GM12878 (cell line): ENCODE measurements at places on chromosomes 5 and 9. TPM values are rescaled to one million over a fixed set of nuclear protein-coding genes. Genes with fewer than 3 reads are reported as not detected.

CYLC2 gene
- not detected in 2 replicates for total RNA-seq

TEX10 gene
- total RNA-seq, result 30.0 and 30.4 TPM in 2 replicates

DOCK2 gene
- total RNA-seq, result 179 and 192 TPM in 2 replicates

CARTPT gene
- total RNA-seq, result not detected in 2 replicates

RNF145 gene
- 49.2 and 50.9 TPM in 2 replicates for total RNA-seq

RNF180 gene
- total RNA-seq, result 0.69 and 0.90 TPM in 2 replicates

DNA sequence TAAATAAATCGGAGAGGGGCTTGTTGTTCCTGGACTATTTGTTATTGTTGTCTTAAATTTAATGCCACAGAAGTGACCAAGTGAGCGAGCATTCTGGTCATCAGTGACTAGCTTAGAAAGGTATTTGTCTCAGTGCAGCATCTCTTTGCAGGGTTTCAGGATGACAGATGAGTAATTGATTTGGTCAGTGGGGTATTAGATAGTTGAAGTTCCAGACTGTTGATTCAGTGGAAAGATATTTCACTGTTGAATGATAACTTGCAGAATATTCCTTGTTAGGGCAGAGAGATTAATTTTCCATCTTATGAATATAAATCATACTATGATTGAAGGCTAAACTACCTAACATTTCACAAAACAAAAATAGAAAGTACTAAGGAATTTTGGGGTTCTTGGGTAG is 122.4 kb downstream of the TRIO start:
- DNase-seq, result no peak

GRCh38 chr5:133294380-133294779 is 242.6 kb downstream of the HSPA4 start:
- DNase-seq, result no peak

DNA sequence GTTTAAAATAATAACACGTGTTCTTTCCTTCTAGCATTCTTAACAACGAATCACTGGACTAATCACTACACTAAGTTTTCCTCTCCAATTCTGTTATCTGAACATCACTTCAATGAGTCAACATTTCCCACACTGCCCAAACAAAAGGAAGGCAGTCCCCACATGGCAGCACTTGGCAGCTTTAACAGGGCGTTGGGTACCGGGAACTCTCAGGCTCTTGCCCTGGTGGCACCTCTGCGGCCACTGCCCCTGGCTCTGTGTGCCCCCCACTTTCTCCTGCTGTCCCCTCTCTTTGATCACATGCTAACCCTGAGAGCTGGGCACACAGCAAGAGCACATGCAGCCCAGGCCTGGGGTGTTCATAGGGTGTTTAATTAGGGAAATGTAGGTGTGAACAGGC is 15.7 kb downstream of the SLC6A3 start:
- no peak for DNase-seq

DNA sequence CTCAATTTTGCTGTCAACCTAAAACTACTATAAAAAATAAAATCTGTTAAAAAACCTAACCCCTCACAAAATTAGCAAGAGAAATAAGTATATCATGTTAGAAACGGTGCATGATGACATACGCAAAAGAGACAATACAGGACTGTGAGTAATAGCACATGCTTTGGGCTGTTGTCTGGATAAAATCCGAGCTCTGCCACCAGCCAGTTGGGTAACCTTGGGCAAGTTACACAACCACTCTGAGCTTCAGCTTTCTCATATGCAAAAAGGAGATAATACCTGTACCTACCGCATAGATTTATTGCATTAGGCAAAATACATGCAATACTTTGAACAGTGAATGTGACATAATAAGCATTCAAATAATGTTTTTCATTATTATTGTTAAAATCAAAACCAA is 481.7 kb downstream of the TLE1 start:
- DNase-seq, result no peak

- no peak for DNase-seq
These were observed 27.7 kb downstream of the SLC22A5 start for GRCh38 chr5:132397224-132397623.

GRCh38 chr9:34374905-34375552 is 1.7 kb downstream of the MYORG start:
- no peak for DNase-seq

GRCh38 chr5:132770476-132771159 is 6.4 kb downstream of the SEPTIN8 start:
- no peak for DNase-seq

- DNase-seq, result no peak
These were observed 37.3 kb upstream of the TRIO start for GRCh38 chr5:14105718-14106410.

- DNase-seq, result no peak
These were observed 148.2 kb upstream of the CHD1 start for GRCh38 chr5:99076723-99077640.

DNA sequence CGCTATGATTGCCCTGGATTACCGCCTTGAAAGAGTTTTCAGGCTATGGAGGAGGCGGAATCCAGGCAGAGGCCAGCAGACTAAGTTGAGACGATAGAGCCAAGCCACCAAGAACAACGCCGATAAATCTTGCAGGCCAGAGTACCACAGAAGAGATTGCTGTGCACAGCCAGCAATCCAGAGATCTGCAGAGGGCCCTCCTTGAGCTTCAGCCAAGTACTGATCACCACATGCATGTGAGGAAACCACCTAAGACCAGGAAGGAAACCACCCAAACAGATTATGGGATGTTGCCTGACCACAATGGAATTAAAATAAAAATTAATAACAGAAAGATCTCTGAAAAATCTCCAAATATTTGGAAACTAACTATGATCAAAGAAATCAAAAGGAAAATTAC is 74.9 kb downstream of the GCNT4 start:
- no peak for DNase-seq

GRCh38 chr5:140258016-140258415 is 44.9 kb downstream of the PFDN1 start:
- DNase-seq, result no peak

DNA sequence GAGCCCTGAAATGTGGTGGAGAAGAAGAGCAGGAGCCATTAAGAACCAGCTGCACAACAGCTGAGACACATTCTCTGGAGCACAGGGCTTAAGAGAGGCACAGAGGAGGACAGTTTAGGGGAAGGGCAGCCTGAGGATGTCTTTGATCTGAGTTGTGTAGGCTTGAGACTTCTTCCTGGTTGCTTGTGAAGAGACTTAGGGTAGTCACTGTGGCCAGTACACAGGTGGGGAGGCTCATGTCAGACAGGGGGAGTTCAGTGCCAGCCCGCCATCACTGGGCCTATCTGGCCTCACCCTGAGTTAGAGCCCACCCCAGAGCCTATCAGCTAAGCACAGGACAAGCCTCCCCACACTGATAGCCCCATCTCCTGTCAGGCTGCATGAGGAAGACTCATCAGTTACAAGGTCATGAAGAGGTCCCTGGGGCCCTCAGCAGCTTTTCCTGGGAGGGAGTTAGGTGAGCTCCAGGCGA is 19.8 kb downstream of the SLC22A4 start:
- no peak for DNase-seq

GRCh38 chr5:10355071-10355889 is 1.8 kb downstream of the MARCHF6 start:
- no peak for DNase-seq

- DNase-seq, result no peak
These were observed 230.3 kb downstream of the AUH start for GRCh38 chr9:91131433-91131839.

DNA sequence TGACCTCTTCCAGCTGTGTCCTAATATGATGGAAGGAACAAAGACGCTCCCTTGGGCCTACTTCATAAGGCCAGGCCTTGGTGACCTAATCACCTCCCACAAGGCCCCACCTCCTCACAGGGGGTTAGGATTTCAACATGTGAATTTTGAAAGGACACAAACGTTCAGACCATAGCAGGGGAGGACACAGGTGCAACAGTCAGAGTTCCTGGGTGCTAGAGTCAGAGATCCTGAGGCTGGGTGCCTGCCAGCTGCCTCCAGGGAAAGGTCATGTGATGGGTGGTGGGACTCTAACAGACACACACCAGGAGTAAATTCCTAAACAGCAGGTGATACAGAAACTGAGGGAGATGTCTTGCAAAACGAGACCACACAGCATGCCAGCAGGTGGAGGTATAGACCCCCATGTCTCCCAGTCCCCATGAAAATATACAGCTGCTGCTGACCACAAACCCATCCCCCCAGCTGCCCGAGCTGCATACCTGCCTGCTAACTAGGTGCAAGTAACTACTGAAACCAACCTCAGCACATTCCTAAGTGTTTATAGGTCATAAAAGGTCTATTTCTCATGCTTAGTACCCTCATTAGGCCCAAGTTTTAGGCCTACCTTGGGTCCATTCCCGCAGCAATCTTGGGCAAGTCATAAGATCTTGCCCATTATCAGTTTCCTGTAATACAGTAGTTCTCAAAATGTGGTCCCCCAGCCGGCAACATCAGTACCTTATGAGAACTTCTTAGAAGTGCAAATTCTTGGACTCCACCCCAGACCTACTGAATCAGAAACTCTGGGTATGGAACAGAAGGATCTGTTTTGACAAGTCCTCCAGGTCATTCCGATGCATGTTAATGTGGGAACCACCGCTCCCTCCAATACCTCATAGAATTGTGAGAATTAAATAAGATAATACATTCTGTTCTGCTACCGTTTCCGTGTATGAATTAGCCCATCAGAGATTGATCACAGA is 245.3 kb downstream of the ENC1 start:
- DNase-seq, result no peak

DNA sequence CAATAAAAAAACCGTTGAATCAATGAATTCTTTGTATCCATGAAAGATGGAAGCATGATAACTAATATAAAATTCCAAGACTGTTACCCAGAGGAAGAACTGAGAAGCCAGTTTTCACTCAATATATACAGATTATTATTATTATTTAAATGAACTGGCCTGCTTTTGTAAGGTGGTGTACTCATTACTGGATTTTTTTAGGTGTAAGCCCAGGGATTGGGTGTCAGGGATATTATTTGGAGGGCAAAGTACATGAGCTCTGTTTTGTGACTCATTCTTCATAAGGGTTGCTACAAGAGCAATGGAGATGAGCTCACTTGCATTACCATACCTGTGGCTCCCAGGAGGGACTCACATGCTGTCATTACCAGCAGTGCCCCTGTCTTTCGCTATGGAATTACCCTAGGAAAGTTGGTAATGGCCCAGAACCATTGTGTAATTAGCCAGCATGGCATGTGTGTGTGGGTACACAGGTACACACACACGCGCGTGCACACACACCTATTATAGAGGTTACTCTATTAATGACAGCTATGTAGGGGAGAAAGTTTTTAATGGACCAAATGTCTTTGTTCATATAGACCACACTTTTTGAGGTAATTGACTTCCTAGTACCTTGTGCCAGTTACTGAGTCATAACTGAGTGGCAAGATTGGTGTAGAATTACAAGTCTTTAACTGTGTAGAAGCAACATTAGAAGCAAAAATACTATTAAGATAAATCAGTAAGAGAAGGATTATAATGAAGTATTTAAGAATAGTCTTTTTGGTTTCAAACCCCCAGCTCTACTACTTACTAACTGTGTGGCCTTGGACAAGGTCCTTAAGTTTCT is 143.4 kb downstream of the GDNF start:
- no peak for DNase-seq

- no peak for DNase-seq
These were observed 196.5 kb upstream of the EFNA5 start for GRCh38 chr5:107867266-107867665.

GRCh38 chr9:112093870-112094216 is 81.3 kb downstream of the SUSD1 start:
- DNase-seq, result no peak

DNA sequence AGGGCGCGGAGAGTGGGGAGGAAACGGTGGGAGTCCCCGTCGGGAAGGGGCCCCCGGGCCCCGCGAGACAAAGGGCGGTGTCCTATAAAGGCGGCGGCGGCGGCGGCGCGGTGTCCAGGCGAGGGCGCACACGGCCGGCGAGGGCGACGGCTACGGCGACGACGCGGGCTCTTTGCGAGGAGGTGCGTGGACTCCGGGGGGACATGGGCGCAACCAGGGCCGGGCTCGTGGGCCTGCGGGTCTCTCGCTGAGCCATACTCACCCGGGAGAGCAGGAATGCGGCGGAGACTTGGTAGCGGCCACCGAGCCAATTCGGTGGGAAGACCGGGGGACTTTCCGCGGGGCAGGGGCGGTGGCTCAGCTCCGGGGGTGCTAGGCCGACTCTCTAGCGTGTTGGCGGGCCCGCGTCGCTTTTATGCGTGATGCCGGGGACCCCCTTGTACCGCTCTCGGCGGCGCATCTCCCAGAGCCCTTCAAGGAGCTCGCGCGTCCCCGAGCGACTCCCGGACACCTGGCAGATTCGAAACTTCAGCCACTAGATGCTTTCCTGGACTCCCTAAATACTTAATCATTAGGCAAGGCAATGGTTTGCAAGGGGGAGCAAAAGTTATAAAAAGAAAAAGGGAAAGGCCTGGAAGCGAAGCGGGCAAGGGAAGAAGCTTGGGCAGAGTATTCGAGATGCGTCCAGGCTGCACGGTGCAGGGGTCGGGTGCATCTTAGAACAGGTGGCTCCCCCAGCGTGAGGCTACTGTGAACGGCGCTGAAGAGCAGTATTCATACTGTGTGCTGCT is 5.9 kb upstream of the TAL2 start:
- DNase-seq, result no peak

- DNase-seq, result no peak
These were observed 87.3 kb upstream of the SLC44A1 start for GRCh38 chr9:105157171-105157583.

- DNase-seq, result no peak
These were observed 26.5 kb upstream of the CDKN2B start for GRCh38 chr9:22035591-22036011.

GRCh38 chr9:77975036-77975435 is 56.6 kb downstream of the GNAQ start:
- no peak for DNase-seq
